GM12878 (cell line): ENCODE measurements at places on chromosomes 11 and 22. TPM values are rescaled to one million over a fixed set of nuclear protein-coding genes. Genes with fewer than 3 reads are reported as not detected.

RANGAP1 gene
- 103 and 109 TPM in 2 replicates for total RNA-seq

LYVE1 gene
- total RNA-seq, result 0.13 and 0.15 TPM in 2 replicates

NXPE4 gene
- total RNA-seq, result not detected in 2 replicates

GP1BB gene
- 0.28 and 0.35 TPM in 2 replicates for total RNA-seq

SPDYC gene
- total RNA-seq, result not detected in 2 replicates

GRCh38 chr11:71499546-71499945 lies 27.5 kb upstream of the KRTAP5-7 start:
- DNase-seq, result no peak

GRCh38 chr11:16561150-16561549 lies 177.3 kb upstream of the C11orf58 start:
- DNase-seq, result no peak

DNA sequence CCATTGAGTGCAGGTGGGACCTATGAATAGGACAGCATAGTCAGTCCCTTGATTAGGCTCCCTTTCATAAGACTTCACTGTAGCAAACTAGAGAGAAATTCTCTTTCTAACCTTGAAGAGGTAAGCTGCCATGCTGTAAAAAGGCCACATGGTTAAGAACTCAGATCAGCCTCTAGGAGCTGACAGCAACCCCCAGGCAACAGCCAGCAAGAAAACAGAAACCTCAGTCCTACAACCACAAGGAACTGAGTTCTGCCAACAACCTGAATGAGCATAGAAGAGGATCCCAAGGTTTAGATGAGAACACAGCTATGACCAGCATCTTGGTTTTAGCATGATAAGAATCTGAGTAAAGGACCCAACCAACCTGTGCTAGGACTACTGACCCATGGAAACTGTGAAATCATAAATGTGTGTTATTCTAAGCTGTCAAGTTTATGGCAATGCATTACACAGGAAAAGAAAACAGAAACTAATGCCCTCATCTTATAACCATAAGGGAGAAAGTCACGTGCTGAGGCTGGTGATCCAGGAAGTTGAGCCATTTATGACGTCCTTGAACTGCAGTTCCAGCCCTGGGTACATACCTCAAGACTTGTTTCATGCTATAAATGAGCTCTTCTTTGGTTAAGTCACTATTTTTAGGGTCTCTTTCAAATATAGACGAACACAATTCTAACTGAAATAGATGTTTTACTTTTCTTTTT lies 43.3 kb downstream of the RAB38 start:
- DNase-seq, result no peak

GRCh38 chr11:111448831-111449557 lies 63.2 kb downstream of the BTG4 start:
- no peak for DNase-seq

DNA sequence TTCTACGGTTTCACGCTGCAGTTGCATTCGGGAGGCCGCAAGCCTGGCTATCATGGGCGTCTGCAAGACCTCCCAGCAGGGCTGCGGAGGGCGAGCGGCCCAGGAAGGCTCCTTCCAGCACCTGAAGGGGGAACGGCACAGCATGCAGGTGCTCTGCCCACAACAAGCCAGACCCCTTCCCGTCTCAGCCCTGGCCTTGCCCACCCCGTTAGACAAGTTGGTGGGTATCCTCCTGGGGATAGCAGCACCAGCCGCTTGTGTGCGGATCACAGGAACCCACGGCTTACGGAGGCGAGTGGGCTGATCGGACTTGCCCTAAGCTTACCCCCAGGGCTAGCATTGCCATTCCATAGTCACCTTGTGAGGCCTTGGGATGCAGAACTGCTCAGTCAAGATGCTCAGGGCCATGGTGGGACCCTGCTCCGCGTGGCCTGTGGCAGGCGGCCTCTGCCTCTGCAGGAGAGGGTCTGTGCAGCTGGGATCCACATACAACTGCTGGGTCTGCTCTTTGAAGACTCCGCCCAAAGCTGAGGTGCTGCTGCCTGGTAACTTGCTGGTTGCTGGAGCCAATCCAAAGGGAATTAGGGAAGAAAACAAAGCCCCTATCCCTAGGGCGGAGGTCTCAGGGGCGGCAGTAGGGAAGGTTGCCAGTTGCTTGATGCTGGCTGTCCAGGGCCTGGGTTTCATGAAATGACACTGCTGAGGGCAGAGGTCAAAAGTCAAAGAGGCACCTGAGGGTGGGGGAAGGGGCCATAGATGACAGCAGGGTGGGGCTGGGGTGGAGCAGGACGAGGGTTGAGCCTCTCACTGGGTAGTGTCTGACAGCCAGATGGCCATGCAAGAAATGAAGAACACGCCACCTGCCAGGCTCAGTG lies 1.4 kb upstream of the OSBPL5 start:
- no peak for DNase-seq

DNA sequence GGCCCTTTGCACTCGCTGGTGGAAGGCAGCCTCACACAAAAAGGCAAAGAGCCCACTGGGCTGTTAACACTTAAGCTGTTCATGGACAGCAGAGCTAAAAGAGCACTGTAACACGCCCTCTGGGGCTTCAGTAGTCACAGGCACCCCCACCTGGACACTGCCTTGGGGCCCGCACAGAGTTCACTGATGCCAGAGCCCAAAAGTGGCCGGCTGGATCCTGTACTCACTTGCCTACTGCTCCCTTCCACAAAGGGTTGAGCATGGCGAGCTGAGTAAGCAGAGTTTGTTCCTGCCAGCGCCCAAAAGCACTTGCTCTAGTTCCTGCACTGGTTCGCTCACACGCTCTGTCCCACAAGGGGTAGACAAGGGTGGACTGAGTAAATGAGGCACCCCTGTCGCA lies 78.8 kb downstream of the RELT start:
- DNase-seq, result no peak

- DNase-seq, result no peak
Observed at GRCh38 chr11:130635937-130636630, 187.6 kb downstream of the ADAMTS15 start.

DNA sequence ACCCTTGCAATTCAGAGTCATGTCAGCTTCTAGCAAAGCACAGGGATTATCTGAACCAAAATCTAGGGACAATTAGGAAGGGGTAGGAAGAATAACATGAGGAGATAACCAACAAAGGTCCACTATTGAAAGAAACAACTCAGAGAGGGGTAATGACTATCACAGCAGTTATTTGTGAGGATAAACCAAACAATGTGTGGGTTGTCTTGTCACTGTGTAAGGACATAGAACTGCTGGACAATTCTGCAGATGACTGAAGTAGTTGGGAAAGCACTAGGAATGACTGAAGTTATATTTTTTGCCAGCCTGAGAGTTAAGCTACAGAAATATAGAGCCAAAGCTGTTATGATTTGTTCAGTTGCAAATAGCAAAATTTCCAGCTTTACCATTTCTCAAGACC lies 858.4 kb upstream of the CCDC90B start:
- no peak for DNase-seq

GRCh38 chr11:131038597-131038996 lies 122.3 kb upstream of the SNX19 start:
- no peak for DNase-seq

DNA sequence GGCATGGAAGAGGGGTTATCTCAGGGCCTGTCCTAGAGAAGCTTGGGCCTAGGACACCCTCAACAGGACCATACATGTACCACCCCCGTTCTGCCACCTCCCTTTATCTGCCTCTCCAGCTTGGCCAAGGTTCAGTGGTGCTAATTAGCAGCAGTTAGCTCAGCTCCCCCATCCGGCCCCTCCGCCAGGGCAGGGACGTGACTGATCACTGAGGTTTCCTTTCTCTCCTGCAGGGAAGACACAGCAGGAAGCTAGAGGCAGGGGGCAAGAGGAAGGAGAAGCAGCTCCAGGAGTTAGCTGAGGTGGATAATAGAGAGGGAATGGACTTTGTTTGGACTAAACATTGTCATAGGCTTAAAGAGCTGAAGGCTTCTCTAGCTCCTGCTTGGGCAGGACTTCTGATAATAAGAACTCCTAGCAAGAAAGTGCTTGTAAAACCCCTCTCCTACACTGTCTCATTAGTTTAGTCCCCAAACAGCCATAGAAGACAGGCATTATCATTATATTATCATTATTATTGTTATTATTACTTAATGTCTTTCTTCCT lies 53.8 kb downstream of the BUD13 start:
- DNase-seq, result no peak
